Progenitor cell of endocrine pancreas (in vitro differentiated cells): ENCODE measurements at places on chromosomes 7 and 10.

DNA sequence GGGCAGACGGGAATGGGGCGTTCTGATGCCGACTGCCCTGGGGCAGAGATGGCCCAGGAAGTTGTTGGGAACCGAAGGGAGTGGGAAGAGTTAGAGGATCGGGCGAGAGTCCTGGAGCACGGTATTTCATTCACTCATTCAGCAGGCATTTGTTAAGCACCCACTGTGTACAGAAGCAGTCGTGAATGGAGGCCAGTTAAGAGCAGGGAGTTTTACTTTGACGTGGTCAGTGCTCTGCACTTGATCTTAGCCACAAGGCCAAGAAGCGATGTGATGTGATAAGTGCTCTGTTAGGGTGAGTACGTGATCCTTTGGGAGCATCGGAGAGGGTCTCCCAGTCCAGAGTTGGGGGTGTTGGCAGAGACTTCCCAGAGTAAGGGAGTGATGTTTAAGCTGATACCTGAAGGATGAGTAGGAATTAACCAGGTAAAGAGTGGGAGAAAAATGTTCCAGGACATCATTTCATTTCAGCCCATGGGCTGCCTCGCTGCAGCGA, 890 bp downstream of the ZFYVE27 start:
- no peak for DNase-seq

GRCh38 chr7:44283381-44284211, 41.8 kb downstream of the CAMK2B start:
- no peak for DNase-seq

- no peak for DNase-seq
Observed at GRCh38 chr7:73303546-73303945, 5.1 kb downstream of the NSUN5 start.

- no peak for DNase-seq
Observed at GRCh38 chr10:122085423-122085911, 96.5 kb downstream of the TACC2 start.

- DNase-seq: no peak
Observed at GRCh38 chr10:95815701-95816240, 59.8 kb downstream of the ENTPD1 start.

GRCh38 chr7:132053871-132054270, 497.4 kb upstream of the PODXL start:
- no peak for DNase-seq

- DNase-seq: no peak
Observed at GRCh38 chr7:50834031-50834535, 51.4 kb upstream of the GRB10 start.

DNA sequence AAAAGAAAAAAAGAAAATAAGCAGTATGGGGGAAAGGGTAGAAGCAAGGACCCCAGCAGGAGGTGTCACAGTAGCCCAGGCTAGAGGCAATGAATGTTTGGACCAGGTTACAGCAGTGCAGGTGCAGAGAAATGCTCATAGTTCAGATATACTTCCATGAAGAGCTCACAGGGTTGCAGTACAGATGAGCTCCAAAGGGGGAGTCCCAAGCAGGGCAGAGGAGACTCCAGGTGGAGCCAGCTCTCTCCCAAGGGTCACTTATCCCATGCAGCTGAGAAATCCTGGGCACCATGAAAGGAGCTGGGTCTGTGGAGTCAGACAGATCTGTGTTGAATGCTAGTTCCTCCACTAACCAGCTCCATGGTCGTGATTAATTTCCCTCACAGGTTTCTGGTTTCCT, 174.9 kb downstream of the C7orf25 start:
- DNase-seq: no peak

GRCh38 chr7:155409980-155410379, 47.9 kb upstream of the EN2 start:
- no peak for DNase-seq

GRCh38 chr7:157347217-157347904, 10.6 kb downstream of the DNAJB6 start:
- no peak for DNase-seq

DNA sequence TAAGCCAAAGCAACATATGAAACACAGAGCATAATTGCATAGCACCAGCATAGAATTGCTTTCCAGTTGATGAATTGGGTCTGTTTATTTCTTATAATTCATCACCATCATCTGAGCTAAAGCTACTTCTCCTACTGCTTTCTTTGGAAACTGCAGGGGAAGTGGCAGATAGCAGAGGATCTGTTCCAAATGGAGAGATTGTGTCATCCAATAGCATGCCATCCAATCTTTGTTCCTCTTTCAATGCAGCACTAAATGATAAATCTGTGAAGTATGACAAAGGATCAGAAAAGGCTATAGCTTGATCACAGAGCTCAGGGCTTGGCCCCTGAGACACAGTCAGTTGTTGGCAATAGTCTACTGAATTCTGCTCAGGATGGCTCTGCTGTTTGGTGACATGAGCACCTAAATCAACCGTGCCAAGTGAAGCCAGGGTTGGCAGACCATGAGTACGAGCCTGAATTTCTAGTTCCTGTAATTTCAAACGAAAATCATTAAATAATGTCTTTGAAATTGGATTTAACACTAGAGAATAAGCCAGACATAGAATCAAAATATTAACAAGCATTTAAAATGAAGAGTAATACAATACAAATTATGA, 90.0 kb downstream of the TFEC start:
- DNase-seq: no peak

- no peak for DNase-seq
Observed at GRCh38 chr7:84677117-84677732, 482.6 kb upstream of the SEMA3A start.

- no peak for DNase-seq
Observed at GRCh38 chr10:75378379-75378778, 23.2 kb downstream of the ZNF503 start.

DNA sequence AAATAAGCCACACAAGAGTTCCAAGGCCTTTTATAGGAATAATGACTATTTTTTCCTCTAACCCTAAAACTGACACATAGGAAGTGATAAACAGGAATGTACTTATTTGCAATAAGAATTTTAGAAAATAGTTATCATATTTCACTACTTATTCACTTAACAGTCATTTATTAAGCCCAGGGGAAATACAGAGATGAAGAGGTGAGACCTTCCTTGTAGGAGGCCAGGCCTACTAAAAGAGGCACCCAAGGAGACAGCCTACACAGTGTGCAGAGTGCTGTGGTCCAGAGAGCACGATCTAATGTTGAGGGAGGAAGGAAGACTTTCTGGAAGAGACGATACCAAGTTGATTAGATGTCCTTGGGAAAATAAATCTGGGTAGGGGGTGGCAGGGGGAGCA, 45.0 kb upstream of the PPP1R3C start:
- DNase-seq: no peak

DNA sequence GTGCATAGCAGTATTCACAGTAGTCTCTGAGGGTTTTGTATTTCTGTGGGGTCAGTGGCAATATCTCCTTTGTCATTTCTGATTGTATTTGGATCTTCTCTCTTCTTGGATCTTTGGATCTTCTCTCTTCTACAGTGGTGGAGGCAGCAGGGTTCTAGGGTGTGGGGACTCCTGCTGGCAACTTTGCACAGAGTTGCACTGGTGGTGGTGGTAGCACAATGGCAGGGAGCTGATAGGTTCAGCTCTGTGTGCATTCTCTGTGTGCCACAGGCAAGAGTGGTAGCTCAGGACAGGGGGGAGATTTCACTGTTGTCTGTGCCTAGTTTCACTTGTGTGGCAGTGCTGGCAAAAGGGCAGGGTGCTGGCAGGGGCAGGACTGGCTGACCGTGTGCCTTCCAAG, 35.1 kb upstream of the PRSS37 start:
- no peak for DNase-seq

DNA sequence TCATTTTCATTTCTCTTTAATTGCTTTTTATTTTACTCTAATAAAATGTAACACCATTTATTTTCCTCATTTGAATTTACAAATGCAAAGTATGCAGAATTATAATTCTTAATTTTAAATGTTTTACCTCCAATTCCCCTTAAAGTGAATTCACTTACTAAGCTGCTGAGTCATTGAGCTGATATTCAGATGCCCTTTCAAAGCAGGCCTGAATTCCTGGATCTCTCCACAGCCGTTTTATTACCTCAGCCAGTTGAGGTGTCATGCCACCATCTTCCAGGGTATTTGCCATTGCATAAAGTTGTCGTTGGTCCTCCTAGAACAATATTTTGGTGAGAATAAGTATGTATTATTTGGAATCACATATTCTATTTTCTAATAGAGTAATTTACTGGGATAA, 33.2 kb downstream of the GNAT3 start:
- DNase-seq: no peak

DNA sequence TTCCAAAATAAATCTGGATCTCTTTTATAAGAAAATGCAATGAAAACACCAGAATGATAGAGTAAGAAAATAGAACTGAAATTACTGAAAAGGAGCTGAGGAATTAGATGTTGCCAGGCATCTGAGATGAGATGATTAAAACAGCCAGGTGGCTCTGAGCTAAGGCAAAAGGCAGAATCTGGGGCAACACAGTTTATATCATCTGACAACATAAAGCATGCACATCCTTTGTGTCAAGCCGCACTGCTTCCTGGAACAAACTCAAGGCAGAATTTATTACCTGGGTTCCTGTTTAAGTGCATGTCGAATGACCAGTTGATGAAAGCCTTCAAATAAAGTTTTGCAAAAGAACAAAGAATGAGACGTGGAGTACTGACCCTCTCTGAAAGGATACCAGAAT, 247.0 kb downstream of the SNX10 start:
- no peak for DNase-seq

- no peak for DNase-seq
Observed at GRCh38 chr7:69880840-69881239, 282.6 kb downstream of the AUTS2 start.

DNA sequence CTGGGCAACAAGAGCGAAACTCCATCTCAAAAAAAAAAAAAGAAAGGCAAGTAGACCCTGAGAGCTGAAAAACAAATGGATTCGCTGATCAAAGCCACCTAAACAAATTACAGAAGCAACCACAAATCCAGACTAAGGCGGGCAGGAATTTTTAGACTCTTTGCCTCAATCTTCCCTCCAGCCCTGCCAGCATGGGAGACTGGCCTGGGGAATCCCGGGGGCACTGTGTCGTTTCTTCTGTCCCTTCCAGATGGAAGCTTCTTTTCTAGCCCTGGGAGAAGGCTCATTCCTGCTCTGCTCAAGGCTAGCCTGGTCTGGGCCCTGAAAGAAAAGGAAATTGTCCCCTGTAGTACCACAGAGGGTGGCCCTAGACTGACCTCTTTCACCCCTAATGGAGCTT, 15.6 kb upstream of the SERPINE1 start:
- no peak for DNase-seq

DNA sequence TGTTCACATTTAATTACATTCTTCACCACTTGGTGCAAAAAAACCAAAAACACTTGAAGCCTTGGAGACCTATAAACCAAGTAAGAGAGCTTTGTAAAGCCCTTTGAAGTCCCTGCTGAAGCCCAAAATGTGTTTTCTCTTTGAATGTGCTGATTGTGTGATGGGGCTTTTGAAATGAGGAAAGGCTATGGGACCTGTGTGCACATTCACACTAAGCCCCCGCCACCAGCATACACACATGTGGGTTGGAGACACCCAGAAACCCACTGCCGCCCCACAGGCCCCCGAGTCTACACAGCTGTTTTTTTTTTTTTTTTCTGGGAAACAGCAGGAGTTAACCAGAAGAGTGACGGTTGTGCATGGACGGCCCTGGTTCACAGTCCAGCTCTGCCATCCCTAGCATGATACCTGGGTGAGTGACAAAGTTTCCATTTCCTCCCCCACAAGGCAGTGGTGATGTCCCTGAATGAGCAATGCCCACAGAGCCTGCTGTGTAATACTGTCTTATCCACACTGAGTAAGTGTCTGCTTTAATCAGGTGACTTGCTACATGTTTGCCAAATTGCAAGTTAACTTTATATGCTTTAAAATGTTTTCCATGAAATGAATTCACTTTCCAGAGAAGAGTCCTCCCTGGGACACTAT, 154.6 kb upstream of the GDF10 start:
- no peak for DNase-seq

- DNase-seq: no peak
Observed at GRCh38 chr10:49375611-49376010, 20.3 kb downstream of the DRGX start.

- DNase-seq: no peak
Observed at GRCh38 chr7:88102675-88103074, 117.2 kb downstream of the SRI start.

GRCh38 chr7:131057794-131058070, 269.9 kb upstream of the MKLN1 start:
- DNase-seq: no peak

GRCh38 chr7:140441519-140441918, 37.7 kb downstream of the RAB19 start:
- DNase-seq: no peak

DNA sequence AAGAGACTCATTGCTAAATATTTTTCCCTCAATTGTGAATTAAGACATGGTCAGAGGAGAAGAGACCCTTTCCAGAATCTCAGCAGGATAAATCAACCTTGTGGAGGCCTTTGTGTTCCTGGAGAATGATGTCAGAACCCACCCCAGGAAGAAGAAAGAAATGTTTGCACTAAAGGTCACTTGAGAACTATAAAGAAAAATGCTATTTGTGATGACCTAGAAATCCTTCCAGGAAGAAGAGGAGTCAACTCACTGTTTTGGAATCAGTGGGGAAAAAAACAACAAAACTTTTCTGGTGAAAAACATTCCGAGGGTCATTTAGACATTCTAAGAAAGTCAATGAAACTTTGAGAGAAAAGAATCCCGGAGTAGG, 129.1 kb upstream of the ANKRD1 start:
- no peak for DNase-seq

DNA sequence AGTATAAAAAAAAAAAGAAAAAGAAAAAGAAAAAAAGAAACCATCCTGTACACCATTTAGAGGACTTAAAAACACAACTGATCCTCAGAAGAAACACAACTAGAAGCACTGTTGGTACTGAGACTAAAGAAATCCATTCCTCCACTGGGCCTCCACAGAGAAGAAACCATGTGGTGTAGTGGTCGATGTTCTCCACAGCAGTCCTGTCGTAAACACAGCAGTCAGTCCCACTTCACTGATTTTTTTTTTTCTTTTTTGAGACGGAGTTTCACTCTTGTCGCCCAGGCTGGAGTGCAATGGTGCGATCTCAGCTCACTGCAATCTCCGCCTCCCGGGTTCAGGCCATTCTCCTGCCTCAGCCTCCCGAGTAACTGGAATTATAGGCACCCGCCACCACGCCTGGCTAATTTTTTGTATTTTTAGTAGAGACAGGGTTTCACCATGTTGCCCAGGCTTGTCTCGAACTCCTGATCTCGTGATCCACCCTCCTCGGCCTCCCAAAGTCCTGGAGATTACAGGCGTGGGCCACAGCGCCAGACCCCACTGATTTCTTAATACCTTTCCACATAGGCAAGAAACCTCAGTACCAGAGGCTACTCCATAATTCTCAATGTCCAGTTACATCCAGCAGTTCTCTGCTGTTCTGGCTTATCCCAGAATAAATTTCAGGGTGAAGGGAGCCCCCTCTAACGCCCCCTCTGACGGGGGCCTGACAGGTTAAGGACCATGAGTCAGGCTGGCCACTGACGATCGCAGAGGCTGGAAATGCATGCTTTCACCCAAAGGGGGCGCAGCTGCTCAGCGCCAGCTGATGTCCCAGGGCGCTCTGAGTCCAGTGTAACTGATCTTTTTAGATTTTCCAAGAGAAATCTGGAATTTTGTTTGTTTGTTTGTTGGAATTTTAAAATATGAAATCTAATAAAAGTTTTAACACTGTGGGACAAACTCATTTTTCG, 24.8 kb upstream of the FFAR4 start:
- DNase-seq: no peak

- DNase-seq: no peak
Observed at GRCh38 chr10:78263521-78263988, 229.9 kb downstream of the RPS24 start.

GRCh38 chr10:21726601-21727225, 192.7 kb downstream of the MLLT10 start:
- DNase-seq: no peak

GRCh38 chr10:133464582-133465031, 10.9 kb downstream of the SCART1 start:
- DNase-seq: no peak
